ENCODE measurements at places on chromosomes 1 and 21.

- no peak for DNase-seq
These were observed 48.9 kb upstream of the SELENON start for GRCh38 chr1:25750923-25751605.

DNA sequence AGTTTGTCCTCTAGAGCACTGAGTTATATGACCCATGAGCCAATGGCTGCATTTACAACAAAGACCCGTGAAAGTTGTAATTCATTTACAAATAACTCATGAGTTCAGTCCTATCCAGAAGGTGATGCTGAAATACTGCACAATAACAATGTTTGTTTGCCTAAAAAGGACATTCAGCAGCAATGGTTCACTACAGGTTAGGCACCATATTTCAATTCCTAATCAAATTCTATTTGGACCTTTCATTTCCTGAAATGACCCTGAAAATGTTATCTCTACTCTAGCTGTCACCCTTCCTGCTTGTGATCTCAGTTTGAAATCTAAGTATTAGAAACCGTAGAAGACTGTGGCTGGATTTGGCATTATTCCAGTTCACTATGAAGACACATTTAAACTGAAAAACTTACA is 191.2 kb upstream of the SAMSN1 start:
- DNase-seq, result no peak

DNA sequence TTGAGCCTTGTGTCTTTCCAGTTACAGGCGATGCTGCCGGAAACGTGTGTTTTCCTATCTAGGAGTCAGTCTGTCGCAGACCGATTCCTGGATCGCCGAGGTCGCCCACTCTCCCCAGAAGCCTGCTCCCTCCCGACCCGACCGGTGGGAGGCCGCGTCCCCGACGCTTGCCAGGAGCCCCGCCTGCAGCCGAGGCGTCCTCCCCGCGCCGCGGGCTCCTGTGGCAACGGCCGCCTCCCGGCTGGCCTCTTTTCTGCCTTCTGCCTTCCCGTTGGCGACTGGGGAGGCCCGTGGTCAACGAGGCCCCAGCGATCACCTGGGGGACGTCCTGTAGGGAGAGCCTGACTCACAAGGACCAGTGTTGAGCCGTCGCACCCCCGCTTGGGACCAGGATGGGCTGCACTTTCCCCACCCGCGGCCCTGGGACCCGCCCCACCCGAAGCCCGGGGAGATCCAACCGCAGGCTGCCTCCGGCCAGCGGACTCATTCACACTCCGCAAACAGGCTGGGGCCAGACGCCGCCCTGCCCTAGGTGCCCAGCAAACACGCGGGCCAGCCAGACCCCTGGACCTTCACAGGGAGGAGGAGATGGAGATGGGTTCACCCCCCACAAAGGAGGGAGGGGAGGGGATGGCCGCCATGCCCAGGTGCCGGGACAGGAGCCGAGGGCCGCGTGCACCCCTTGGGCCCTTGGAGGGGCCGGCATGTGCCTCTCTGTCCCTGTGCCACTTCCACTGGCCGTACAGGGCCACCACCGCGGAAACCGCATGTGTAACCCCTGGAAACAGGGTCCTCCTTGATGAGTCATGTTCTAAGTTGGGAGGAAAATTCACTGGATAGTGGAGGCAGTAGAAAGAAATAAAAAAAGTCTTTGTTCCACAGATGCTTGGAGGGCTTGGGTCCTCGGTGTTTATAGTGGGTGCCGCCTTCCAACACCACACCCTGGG is 7.2 kb upstream of the COL6A1 start:
- DNase-seq, result no peak

- DNase-seq, result no peak
These were observed 12.6 kb upstream of the EDN2 start for GRCh38 chr1:41497056-41497440.

DNA sequence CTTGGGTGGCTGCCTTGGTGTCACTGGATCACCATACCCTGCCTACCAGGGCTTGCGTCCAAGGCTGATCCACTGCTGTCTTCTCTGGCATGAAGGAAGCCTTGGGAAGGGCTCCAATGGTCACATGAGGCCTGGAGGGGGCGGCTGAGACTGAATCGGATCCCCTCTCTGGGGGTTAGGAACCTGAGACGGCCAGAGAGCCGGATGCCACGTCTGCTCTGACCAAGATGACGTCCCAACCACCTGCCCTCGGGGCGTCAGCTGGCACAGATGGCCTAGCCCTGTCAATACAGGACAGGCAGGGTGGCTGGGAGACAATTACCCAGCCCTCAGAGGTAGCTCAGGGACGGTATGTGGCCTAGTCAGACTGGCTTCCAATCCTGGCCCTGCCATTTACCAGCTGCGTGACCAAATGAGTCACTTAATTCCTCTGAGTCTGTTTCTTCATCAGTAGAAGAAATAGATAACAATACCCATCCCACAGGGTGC is 5.4 kb downstream of the TRIM62 start:
- no peak for DNase-seq

- DNase-seq, result no peak
These were observed 115.1 kb downstream of the TRIM33 start for GRCh38 chr1:114395863-114396262.

- no peak for DNase-seq
These were observed 31.3 kb upstream of the LRIG2 start for GRCh38 chr1:113041569-113042284.

DNA sequence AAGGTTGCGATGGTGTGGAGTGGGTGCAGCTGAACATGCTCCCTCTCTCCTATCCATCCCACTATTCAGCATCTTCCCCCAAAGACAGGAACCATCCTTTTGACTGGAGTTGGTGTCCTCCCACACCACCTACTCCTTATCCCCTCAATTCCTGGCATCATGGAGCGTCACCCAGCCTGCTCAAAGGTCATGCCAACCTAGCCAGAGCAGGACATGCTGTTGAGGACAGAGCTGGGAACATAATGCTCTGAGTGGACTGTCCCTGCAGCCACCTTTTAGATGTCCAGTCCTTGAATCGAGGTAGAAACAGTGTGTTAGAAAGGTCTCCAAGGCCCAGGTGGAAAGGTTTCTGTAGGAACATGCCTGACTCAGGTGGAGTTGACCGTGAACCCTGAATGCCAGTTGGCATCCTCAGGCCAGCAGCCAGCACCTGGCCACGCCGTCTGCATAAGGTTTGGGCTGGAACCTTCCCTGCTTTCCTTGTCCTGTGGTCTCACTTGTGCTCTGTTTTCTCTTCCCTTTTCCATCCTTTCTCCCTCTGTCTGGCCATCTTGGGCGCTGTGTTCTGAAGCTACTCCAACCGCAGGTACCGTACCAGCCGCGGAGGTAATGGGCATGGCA is 52.2 kb upstream of the CNTN2 start:
- DNase-seq, result no peak

- DNase-seq, result no peak
These were observed 1158.6 kb downstream of the PLA2G4A start for GRCh38 chr1:187987236-187987776.

DNA sequence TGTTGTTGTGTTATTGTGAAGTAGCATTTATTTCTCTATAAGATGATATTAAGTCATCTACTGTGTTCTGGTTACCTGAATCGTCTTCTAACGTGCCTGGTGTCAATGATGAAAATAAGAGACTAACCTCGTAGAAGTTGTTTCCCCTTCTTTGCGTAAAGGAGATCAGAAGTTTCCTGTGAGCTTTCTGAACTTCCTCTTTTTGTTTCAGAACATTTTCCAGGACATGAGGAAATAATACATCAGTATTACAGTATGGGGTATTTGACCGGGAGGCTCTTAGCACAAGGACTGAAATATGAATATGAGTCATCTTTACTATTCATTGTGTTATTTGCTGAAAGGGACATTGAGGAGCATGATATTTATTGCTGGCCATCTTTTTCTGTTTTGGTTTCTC is 1.3 kb downstream of the ST6GALNAC3 start:
- DNase-seq, result no peak

GRCh38 chr1:15731735-15732685 is 4.0 kb upstream of the SLC25A34 start:
- DNase-seq, result no peak

- no peak for DNase-seq
These were observed 576.1 kb upstream of the ZRANB2 start for GRCh38 chr1:71656902-71657301.

- DNase-seq, result no peak
These were observed 104.8 kb downstream of the DMRTA2 start for GRCh38 chr1:50318428-50318827.

DNA sequence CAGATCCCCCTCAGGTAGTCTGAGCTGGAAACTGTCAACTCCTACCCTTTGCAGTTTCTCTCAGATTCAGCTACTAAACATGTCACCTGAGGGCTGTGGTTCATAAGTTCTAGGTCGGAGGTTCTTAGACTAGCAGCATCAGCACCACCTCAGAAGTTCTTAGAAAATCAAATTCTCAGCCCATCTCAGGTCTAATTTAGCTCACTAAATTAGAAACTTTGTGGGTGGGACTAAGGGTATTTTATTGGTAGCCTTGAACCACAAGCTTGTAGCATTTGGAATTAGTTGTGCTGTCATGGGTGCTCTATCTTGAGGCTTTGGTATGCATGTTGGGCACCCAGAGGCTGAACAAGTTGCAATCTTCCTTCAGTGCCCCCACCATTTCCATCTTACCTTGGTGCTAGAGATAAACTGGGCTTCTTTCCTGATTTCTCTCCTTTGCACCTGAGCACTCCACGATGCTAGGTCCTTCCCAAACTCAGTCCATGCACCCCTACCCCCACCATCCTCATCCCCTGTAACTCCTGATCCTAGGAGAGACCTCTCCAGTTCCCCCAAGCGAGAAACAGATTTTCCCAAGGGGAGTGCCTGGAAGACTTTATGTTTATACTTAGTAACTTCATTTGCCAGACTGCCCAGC is 54.2 kb downstream of the S1PR1 start:
- no peak for DNase-seq

- DNase-seq, result no peak
These were observed 83.0 kb upstream of the GADD45A start for GRCh38 chr1:67601955-67602354.

- no peak for DNase-seq
These were observed 5.2 kb upstream of the HSD3B2 start for GRCh38 chr1:119409731-119410130.

- DNase-seq, result no peak
These were observed 127.8 kb upstream of the GREM2 start for GRCh38 chr1:240739754-240740153.

DNA sequence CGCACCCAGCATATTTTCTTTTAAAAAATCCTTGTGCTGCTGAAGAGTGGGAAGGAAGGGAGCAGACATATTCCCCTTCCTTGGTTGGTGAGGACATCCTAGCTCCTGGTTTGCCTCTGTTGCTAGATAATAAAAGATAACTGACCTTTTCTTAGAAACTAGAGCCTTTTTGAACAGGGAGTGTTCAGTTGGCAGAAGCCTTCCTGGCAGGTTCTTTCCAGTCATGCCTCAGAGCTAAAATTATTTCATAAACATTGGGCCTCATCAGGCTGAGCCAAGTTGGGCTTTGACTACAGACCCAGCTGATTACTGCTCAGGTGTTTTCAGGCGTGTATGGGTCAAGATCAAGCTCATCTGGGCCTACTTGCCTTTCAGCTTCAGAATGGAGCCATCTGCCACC is 22.7 kb upstream of the SH3BGRL3 start:
- no peak for DNase-seq

GRCh38 chr1:191888996-191889622 is 269.2 kb upstream of the RGS18 start:
- DNase-seq, result no peak

DNA sequence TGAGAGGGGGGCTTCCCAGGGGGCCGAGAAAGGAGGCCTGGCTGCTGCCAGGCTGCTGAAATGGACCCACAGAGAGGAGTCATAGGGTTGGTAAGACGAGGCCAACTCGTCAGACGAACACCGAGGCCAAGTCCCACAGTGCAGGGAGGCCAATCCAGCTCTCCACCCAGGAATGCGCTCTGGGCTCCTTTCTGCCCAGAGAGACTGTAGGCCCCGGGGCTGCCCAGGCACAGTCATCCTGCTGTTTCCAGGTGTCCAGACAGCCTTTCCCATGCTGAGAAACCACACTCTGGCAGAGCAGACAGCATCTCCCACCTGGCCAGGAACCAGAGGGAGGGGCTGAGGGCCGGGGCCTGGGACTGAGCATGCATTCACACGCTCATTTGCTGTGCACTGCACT is 26.7 kb upstream of the RSPO1 start:
- DNase-seq, result no peak

- no peak for DNase-seq
These were observed 18.8 kb downstream of the AGRN start for GRCh38 chr1:1038694-1039093.

- no peak for DNase-seq
These were observed 25.7 kb downstream of the HSPG2 start for GRCh38 chr1:21911205-21912001.

GRCh38 chr1:154454386-154455120 is 47.5 kb upstream of the TDRD10 start:
- no peak for DNase-seq

- DNase-seq, result no peak
These were observed 31.6 kb upstream of the ACOT11 start for GRCh38 chr1:54516249-54516920.

DNA sequence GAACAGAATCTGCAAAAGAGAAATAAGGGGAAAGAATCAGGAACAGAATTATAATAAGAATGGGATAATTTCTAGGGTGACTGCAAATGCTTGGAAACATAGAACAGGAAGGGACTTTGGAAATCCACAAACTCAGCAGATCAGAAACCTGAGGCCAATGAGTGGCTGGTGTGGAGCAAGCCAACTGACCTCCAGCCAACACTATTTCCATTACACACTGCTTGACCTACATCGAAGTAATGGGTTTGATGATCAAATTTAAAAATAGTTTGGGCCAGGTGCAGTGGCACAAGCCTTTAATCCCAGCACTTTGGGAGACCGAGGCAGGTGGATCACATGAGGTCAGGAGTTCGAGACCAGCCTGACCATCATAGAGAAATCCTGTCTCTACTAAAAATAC is 284.9 kb downstream of the GRIK1 start:
- DNase-seq, result no peak

- DNase-seq, result no peak
These were observed 6.8 kb downstream of the ODF2L start for GRCh38 chr1:86389307-86389706.

GRCh38 chr21:44351535-44352252 is 1.7 kb upstream of the TRPM2 start:
- no peak for DNase-seq

DNA sequence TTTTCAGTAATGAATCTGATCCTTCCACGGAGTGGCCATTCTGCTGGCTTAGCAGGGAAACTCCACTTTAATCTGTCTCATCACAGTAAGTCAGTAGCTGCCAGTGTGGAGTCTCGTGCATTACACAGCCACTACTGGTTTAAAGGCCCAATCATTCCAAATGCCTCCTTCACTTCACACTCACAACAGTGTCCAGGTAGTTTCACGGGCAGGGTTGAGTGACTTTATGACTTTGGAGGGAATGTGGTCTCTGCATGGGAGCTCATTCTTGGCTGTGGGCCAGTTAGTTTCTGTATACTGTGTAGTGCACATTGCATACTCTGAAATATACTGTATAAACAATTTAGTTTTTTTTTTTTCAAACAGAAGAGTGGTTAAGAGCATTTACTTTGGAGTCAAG is 34.6 kb upstream of the C1orf87 start:
- DNase-seq, result no peak

DNA sequence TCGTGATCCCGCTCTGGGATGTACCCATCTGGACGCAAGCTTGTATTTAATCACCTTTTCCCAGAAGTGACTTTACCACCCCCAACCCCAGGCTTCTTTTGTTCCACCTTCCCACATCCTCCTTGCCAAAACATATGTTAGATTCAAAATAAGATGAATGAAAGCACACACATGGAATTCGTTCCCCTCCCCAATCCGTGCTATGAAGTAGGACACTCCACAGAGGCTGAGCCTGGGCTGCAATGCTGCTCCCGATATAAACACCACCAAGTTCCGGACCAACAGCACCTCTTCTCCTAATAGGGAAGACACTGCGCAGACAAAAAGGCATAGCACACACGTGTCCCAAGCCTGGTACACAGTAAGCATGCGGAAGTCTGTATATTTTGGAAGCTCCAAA is 86.1 kb downstream of the CLSTN1 start:
- no peak for DNase-seq
